ENCODE measurements at places on chromosomes 3 and 15. TPM values are rescaled to one million over a fixed set of nuclear protein-coding genes. Genes with fewer than 3 reads are reported as not detected.

The SLC22A14 gene
- not detected for total RNA-seq

The AMOTL2 gene
- total RNA-seq: 29.3 TPM

The SLC28A1 gene
- not detected for total RNA-seq

GRCh38 chr3:138938877-138939560, 7.9 kb downstream of the FOXL2 start:
- H3K36me3 ChIP-seq: no peaks in the 10 kb centered on the region
- H3K4me1 ChIP-seq: peaks cover 48% of the 10 kb centered on the region

DNA sequence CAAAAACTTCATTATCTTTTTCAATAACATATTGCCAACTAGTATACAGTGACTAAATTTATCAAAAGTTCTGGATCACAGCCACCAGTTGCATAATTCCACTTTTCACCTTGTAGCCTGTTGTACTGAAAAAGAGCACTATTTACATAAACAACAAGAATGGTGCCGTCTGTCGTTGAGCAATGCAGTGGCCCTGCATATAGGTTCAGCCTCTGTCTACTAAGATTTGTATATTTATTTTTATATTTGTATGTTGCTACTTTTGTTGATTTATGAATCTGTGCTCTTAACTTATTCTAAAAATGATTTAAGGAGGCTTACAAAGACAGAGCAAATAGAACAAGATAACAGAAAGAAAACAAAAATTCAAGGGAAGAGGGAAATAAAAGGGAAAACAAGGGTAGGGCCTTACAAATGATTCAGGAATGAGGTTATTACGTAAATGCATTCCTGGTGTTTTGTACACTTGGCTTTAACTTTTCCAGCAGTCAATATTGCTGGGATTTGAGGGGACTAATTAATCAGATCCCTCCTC, 257.6 kb upstream of the STT3B start:
- no peaks in the 10 kb centered on the region for H3K36me3 ChIP-seq
- DNase-seq: peak; percentile 51
- peak overlapping the region; percentile 26 for H3K27ac ChIP-seq
- H3K27me3 ChIP-seq: no peaks in the 10 kb centered on the region

- H3K27me3 ChIP-seq: no peaks in the 10 kb centered on the region
- no peak overlapping the region for H3K27ac ChIP-seq
- DNase-seq: no peak
- H3K4me3 ChIP-seq: no peak overlapping the region
- no peaks in the 10 kb centered on the region for H3K36me3 ChIP-seq
These were observed 475.1 kb downstream of the ZPLD1 start for GRCh38 chr3:102909904-102910303.

Measured in stomach (tissue), 19 donors.